ENCODE measurements at places on chromosomes 3 and 15. TPM values are rescaled to one million over a fixed set of nuclear protein-coding genes. Genes with fewer than 3 reads are reported as not detected.

GRCh38 chr3:12730506-12731242, 28.4 kb downstream of the TMEM40 start:
- DNase-seq = no peak

- DNase-seq = no peak
Observed at GRCh38 chr15:67143646-67144045, 78.2 kb downstream of the SMAD3 start.

- DNase-seq = no peak
Observed at GRCh38 chr3:26614006-26614685, 8.4 kb upstream of the LRRC3B start.

GRCh38 chr3:53154881-53155285, 6.1 kb upstream of the PRKCD start:
- DNase-seq = no peak

- DNase-seq = no peak
Observed at GRCh38 chr3:112654492-112654891, 13.5 kb upstream of the CCDC80 start.

DNA sequence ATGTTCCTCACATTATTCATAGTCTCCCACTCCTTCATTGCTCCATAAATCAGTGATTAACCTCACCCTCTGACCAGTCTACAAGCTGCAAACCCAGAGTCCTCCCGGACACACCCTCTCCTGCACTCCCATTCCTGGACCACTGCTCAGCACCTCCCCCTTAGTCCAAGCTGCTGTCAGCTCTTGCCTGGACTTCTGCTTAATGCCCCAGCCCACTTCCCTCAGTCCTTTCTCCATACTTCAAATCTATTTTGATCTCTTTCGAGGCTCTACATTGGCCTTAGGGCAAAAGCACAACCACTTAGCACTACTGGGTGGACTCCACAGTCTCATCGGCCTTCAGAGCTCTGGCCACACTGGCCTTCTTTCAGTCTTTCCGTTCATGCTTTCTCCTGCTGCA, 79.4 kb upstream of the FAM98B start:
- DNase-seq = no peak

GRCh38 chr3:133394561-133395311, 5.1 kb upstream of the BFSP2 start:
- DNase-seq = no peak

- peak; percentile 19 for DNase-seq
Observed at GRCh38 chr3:28726840-28727239, 378.2 kb upstream of the AZI2 start.

- DNase-seq = no peak
Observed at GRCh38 chr3:194082743-194083636, 53.0 kb upstream of the HES1 start.

GRCh38 chr3:45938864-45939263, 4.4 kb upstream of the CXCR6 start:
- DNase-seq = peak; percentile 84

DNA sequence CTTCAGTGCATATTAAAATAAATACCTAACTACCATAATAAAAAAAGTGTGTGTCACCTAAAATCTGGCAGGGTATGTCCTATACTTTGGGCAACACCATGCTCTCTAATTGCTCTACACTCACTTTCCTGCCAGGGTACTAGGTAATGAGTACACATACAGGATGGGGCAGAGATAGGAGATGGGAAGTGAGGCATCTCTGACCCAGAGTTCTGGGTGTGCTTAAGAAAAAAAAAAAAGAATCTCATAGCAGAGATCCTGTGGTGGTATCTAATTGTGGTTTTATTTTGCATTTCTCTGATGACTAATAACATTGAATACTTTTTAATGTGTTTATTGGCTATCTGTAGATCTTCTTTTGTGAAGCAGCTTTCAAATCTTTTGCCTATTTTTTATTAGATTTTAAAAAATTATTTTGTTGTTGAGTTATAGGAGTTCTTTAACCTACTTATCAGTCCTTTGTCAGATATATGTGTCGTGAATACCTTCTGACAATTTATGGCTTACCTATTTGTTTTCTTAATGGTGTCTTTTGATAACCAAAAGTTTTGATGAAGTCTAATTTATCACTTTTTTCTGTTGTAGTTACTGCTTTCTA, 48.0 kb downstream of the EEFSEC start:
- DNase-seq = no peak

- DNase-seq = no peak
Observed at GRCh38 chr15:50318697-50319096, 36.3 kb downstream of the GABPB1 start.

- no peak for DNase-seq
Observed at GRCh38 chr3:100634493-100635272, 25.3 kb downstream of the ADGRG7 start.

- DNase-seq = peak; percentile 41
Observed at GRCh38 chr3:55860049-55860721, 373.1 kb upstream of the WNT5A start.

GRCh38 chr3:13012221-13012691, 61.0 kb downstream of the IQSEC1 start:
- no peak for DNase-seq

DNA sequence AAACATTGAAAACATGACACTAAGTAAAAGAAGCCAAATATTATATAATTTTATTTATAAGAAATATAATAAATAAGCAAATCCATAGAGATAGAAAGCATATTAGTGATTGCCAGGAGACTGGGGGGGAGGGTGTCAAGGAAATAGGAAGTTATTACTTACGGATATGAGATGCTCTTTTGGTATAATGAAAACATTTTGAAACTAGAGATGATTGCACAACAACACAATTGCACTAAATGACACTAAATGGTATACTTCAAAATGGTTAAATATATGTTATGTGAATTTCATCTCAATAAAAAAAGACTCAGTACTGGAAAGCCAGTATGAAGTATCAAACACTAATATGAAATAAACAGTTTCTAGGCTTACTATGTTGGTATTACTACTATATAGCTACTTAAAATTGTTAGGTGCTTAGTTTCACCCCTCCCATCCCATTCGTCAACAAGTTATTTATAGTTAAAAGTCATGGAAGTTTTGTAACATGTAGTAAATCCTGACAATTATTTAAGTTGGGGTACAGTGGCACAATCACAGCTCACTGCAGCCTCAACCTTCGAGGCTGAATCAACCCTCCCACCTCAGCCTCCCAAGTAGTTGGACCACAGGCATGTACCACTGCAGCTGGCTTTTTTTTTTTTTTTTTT, 43.7 kb downstream of the STAG1 start:
- DNase-seq = no peak

MME gene
- 24.3 TPM for total RNA-seq

CPLX3 gene
- total RNA-seq = not detected

GRAMD2A gene
- 20.7 TPM for total RNA-seq

RBP2 gene
- not detected for total RNA-seq

KBTBD12 gene
- 1.2 TPM for total RNA-seq

FRG2C gene
- not detected for total RNA-seq

FAM107A gene
- total RNA-seq = 9.2 TPM
